PC-9 (cell line): ENCODE measurements at places on chromosomes 2 and 18. TPM values are rescaled to one million over a fixed set of nuclear protein-coding genes. Genes with fewer than 3 reads are reported as not detected.

Gene UGT1A10
- not detected in 2 replicates for total RNA-seq

DNA sequence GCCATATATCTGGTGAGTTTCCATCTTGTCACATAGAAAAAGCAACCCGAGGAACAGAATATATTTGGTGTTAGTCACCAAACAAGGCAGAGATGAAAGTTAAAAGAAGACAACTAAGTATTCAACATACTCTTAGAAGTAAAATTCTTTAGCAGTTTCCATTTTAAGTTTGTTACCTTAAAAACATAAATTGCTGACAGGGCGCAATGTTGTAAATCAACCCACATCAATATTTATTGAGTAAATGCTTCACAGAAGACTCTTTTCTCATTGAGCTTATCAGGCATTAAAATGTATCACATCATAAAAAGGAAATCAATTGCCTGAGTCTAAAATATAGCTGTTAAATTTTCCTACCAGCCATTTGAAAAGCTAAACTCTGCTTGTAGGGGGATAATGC lies 603.0 kb downstream of the FBXO15 start:
- H3K4me3 ChIP-seq: no peak overlapping the region
- no peaks in the 10 kb centered on the region for H3K36me3 ChIP-seq
- no peaks in the 10 kb centered on the region for H3K27me3 ChIP-seq
- H3K4me1 ChIP-seq: peaks cover 9% of the 10 kb centered on the region; the same call in 1 of the 2 replicates

DNA sequence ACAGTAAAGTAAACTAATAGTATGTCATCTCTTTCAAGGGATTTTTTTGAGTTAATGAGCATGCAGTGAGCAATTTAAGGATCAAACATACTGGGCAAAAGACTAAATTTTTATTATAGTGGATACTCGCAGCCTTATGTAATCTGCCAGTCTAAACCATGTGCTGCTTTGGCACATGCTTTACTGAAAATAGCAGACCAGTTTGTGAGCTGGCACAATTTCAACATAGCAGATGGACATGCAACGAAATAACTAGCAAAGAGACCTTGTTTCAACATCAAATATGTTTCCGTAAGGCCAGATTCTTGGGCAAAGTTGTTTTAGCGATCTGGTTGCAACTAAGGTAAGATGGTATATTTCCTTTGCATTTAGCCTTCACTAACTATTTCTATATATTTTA lies 807.3 kb downstream of the NR4A2 start:
- H3K4me1 ChIP-seq: no peaks in the 10 kb centered on the region
- H3K27ac ChIP-seq: no peak overlapping the region
- H3K4me3 ChIP-seq: no peak overlapping the region
- DNase-seq: no peak
- no peaks in the 10 kb centered on the region for H3K36me3 ChIP-seq

GRCh38 chr18:23812546-23813440 lies 123.5 kb downstream of the LAMA3 start:
- no peak overlapping the region for H3K27ac ChIP-seq
- H3K4me1 ChIP-seq: no peaks in the 10 kb centered on the region
- no peaks in the 10 kb centered on the region for H3K36me3 ChIP-seq
- no peak for DNase-seq
